Lung microvascular endothelial cell (primary cell): ENCODE measurements at places on chromosomes 5 and 9. TPM values are rescaled to one million over a fixed set of nuclear protein-coding genes. Genes with fewer than 3 reads are reported as not detected.

PCDHGA7 gene
- 0.65 and 0.99 TPM in 2 replicates for total RNA-seq

CDKN2A gene
- total RNA-seq, result 0.60 and 13.3 TPM in 2 replicates

PTGS1 gene
- 1.4 and 1.5 TPM in 2 replicates for total RNA-seq

DNA sequence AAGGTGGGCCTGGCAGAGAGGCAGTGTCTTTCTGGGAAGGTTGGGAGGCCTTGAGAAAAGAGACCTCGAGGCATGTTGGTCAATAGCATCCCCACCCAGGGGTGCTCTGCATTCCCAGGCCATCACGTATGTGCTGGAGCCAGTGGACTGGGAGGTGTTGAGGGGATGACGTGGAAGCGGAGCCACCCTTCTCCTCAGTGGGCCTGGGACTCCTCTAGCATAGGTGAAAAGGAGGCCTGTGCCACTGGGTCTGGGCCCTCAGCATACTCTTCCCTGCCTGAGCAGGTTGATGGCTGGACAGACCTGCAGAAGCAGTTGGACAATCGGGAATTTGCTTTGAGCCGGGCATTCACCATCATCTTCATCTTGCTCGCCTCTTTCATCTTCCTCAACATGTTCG, 25.5 kb downstream of the PITX1 start:
- no peak for DNase-seq

GRCh38 chr9:116653348-116654058, 33.6 kb upstream of the TRIM32 start:
- DNase-seq, result no peak

- peak; percentile 54 for DNase-seq
These were observed 296.6 kb upstream of the RASA1 start for GRCh38 chr5:86971034-86971571.
